ENCODE measurements at places on chromosomes 12 and 14.

DNA sequence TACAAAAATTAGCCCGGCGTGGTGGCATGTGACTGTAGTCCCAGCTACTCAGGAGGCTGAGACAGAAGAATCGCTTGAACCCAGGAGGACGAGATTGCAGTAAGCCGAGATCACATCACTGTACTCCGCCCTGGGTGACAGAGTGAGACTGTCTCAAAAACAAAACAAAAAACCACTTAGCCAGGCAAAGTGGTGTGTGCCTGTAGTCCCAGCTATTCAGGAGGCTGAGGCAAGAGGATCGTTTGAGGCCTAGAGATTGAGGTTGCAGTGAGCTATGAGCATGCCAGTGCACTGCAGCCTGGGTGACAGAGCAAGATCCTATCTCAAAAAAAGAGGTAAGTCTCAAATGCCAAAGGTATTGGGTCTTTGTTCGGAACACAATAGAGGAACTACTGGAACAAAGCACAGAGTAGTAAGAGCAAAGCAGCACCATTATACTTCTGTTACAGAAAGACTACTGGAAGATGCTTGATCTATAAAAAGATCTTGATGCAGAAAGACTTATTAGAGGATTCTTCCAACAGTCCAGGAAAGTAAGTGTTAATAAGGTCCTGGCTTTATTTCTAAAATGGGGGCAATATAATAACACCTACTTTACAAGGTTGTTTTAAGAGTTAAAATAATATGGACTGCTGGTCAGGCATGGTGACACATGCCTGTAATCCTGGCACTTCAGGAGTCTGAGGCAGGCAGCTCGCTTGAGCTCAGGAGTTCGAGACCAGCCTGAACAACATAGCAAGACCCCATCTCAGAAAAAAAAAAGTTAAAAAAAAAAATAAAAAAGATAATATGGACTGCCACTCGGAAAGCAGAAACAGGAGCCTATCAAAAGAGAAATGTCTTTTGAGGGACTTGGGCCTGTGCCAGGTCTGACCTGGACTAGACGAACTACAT lies 29.9 kb downstream of the BTBD7 start:
- no peak for DNase-seq

- no peak for DNase-seq
These were observed 28.7 kb upstream of the FOS start for GRCh38 chr14:75249958-75250336.

GRCh38 chr12:28771968-28772367 lies 377.1 kb upstream of the FAR2 start:
- no peak for DNase-seq

DNA sequence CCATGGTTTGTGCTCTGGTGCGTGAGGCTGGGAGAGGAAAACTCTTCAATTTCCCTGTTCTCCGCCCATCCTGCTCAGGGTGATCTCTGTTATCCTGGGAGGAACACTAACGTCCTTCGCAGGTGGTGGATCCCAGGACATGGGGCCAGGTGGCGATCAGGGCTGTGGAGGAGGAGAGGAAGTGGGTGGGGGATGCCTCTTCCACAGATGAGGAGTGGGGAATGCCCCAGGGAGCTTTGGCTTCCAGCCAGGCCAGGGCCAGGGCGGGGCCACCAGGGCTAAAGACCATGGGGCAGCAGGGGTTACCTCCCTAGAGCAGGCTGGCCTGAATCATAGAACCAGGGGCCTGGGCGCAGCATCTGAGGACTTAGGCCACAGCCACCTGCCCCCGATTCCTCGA lies 3.3 kb upstream of the KRT75 start:
- no peak for DNase-seq

DNA sequence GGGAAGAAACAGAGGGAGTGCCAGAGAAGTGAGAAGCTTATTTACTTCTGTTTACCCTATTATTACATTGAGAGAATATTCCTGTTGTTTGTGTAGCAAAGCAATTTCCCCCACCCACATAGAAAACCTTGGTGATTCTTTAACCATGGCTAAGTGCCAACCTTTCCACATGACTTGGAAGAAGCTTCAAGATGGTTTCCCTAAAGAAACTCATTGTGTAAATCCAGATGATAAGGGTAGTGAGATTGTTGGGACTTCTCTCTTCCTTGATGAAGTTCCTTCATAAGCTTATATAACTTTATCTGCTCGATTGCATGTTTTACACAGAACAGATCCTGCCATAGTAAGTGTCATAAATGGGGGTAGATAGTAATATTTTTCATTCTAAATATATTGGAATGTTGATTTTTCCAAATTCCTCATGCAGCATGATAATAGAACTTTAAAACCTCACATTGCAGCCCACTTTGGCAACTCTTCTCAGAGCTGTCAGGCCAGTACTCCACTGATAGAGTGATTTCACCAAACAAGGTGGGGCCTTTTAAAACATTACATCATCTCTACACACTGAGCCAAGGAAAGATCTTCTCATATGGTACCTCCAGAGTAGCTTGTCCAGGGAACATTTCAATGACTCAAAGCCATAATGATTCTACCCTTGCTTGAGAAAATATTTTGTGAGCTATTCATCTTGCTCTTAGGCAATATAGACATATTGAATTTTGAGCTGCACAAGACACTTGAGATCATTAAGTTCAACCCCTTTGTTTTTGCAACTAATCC lies 47.8 kb upstream of the KIF21A start:
- no peak for DNase-seq

GRCh38 chr12:116533343-116534251 lies 25.6 kb upstream of the MAP1LC3B2 start:
- no peak for DNase-seq

- no peak for DNase-seq
These were observed 1365.7 kb downstream of the AACS start for GRCh38 chr12:126430921-126431320.

GRCh38 chr12:38124247-38125012 lies 192.1 kb upstream of the ALG10B start:
- no peak for DNase-seq

GRCh38 chr14:53109105-53110041 lies 43.8 kb downstream of the DDHD1 start:
- no peak for DNase-seq

DNA sequence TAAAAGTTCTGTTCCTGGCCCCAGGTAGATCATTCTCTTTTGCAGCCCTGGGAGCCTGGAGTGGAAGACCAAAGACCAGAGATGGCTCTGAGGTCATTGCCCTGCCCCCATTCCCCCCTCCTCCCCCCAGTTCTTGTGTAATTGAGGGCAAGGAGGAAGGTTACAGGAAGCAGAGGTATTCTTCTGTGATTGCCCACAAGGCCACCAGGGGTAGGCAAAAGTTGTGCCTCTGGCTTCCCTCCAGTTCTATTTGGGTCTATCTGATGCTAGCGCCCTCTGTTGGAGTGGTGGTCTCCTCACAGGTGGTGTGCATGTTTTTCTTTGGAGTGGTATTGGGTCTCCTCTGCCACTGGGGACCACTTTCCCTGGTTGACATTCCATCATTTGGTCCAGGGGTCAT lies 41.2 kb upstream of the CRY1 start:
- no peak for DNase-seq

- no peak for DNase-seq
These were observed 145.6 kb downstream of the DYRK2 start for GRCh38 chr12:67794161-67794560.
